NCI-H1436 (cell line): ENCODE measurements at places on chromosomes 5 and 9.
A peak's percentile ranks its signal among the peaks of the same experiment; 100 is the strongest.

DNA sequence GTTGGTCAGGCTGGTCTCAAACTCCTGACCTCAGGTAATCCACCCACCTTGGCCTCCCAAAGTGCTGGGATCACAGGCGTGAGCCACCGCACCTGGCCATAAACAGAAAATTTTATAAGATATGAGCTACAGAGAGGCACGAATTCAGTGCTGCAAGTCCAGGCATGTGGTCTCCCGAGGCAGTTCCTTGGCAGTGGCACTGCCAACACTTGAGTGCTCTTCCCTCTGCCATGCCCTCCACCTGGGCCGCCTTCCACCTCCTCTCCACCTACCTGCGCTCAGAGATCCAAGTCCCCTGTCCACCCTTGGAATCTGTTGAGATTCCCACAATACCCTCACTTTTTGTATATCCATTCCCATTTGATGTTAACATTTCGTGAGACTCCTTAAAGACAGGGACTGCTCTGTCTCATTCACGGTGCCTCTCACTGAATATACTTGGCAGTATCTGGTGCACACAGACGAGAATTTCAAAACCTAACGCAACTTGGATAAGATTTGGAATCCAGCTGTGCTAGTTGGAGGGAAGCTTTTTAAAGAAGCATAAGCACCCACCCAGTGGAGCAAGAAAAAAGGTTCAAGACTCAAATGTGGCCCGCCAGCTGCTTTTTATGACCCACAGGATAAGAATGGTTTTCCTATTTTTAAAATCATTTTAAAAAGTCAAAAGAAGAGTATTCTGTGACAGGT is 68.3 kb downstream of the DCP2 start:
- DNase-seq, result no peak

DNA sequence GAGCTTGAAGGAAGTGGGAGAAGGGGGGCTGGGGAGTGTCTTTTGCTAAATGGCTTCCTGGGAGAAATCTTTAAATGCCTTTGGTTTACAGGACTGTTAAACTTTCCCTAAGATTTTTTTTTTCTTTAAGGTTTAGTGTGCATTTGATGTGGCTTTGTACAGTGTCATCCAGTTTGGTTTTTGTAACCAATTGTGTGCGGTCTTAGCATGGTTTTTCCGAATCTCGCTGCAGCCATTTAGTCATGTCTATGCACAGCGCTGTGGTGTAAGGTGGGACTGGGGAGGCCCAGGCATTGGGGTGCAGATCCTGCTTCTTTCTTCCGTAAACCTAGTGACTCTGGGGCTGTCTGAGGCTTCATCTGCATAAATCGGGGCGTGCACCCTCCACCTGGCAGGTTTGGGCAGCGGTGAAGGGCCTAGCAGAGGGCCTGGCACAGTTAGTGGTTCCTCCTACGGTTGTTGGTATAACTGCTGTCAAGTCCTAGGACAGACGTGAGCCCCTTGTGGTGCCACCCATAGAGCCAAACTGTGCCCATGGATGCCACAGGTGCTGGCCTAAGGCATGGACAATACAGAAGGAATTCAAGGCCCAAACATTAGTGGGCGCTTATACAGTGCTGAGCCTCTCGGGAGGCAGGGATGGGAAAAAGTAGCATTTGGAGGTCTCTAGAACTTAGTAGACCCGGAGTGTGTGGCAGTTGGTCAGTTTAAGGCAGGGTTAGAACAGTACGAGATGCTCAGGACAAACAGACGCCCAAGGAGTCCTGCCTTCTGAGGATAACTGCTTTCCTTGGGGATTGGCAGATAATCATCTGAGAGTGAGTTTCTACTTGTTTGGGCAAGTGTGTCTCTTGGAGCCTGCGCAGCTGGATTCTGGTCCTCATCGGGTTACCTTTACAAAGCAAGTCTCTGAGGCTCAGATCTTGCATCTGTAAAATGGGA is 1.5 kb downstream of the PRRC2B start:
- DNase-seq, result peak; percentile 18

DNA sequence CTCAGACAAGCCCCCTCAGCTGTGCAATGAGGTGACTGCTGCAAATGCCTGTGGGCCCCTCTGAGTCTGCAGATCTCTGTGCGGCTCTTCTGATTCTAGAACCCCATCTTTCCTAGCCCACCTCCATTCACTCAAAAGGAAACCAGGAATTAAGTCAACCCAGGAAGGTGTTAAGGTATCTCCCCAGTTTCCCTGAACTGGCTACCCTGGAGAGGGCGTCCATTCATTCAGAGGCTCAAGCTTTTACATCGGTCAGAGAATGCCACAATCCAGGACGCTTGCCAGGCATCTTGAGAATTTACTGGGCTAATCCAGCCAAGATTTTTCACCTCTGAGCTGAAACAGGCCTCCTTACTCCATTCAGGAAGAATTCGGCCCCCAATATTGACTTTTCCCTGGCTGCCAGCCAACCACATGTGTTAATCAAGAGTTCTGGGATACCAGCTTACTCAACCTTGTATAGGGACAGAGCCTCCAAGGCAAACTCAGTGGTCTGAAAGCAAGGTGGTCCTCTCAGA is 889 bp upstream of the ADAMTS12 start:
- no peak for DNase-seq

GRCh38 chr5:42387563-42387962 is 35.7 kb upstream of the GHR start:
- no peak for DNase-seq

DNA sequence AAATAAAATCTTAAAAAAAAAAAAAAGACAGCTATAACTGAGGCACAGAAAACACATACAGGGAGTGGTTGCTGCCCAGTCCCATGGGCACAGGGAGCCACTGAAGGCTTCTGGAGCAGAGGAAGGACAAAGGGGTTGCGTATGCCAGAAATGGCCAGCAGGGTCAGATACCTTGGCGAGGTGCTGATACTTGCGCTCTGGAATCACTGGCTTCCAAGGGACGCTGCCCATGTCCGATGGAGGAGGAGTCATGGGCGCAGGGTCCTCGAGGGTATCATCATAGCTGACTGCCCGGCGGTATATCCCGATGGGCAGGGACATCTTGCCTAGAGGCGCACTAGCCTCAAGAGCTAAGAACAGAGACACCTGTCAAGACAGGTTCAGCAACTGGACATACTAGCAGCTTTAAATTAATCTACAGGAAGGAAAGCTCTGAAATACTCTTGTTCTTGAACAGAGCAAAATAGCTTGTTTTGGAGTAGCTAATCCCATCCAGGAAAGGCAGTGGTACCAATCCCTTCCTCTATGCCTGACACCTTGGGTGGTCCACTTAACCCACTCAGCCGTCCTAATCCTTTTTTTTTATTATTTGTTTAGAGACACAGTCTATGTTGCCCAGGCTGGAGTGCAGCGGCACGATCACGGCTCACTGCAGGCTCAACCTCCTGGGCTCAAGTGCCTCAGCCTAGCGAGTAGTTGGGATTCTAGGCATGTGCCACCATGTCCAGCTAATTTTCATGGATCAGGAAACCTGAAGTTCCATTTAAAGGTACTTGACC is 6.0 kb downstream of the KIAA1191 start:
- no peak for DNase-seq

GRCh38 chr5:126525630-126526245 is 69.3 kb downstream of the ALDH7A1 start:
- DNase-seq, result no peak

DNA sequence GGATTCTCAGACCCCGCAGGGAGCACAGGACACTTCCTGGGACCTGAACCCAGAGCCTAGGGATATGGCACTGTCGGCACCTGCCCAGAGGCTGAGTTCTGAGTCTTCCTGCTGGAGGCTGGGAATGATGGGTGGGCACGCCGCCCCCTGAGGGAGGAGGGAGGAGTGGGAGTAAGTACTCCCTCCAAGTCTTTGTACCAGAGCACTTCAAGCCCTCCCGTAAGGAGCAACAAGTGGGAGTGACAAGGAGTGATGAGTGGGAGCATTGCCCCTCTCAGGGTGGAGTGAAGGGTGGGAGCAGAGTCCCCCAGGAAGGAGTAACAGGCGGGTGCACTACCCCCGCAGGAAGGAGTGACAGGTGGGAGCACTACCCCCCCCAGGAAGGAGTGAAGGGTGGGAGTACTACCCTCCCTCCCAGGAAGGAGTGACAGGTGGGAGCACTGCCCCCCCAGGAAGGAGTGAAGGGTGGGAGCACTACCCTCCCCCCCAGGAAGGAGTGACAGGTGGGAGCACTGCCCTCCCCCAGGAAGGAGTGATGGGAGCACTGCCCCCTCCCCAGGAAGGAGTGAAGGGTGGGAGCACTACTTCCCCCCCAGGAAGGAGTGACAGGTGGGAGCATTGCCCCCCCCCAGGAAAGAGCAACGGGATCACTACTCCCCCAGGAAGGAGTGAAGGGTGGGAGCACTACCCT is 100.1 kb downstream of the CACNA1B start:
- no peak for DNase-seq

DNA sequence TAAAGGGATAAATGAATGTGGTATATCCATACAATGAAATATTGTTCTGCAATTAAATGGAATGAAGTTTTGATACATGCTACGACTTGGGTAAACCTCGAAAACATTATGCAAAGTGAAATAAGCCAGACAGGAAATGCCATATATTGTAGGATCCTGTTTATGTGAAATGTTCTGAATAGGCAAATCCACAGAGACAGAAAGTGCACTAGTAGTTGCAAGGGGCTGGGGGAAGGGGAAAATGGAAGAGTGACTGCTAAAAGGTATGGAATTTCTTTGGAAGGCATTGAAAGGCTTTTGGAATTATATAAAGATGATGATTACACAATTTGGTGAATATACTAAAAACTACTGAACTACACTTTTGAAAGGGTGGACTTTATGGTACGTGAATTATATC is 97.0 kb downstream of the FOXD1 start:
- no peak for DNase-seq

DNA sequence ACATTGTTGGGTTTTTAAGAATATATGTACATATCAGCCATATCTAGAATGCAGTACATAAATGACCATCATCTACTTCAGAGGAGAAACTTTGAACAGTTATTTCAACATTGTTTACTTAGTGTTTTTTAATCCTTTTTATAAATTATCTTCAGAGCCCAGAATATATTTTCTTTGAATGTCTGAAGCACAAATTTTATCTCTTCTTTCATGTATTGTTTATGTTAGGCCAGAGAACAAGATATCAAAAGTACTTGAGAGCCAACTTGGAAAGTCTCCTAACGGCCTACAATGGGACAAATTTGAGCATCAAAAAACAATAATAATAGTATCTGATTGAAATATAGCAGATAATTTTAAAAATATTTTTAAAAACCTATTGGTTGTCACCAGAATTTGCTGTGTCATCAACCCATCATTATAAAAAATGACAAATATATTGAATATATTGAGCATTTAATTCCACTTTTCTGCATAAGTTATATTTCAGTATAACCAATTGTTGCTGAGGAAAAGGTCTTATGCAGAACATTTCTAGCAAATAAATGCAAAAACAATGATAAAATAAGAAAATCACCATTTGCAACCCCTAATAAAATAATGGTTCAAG is 67.5 kb upstream of the CCNG1 start:
- no peak for DNase-seq

DNA sequence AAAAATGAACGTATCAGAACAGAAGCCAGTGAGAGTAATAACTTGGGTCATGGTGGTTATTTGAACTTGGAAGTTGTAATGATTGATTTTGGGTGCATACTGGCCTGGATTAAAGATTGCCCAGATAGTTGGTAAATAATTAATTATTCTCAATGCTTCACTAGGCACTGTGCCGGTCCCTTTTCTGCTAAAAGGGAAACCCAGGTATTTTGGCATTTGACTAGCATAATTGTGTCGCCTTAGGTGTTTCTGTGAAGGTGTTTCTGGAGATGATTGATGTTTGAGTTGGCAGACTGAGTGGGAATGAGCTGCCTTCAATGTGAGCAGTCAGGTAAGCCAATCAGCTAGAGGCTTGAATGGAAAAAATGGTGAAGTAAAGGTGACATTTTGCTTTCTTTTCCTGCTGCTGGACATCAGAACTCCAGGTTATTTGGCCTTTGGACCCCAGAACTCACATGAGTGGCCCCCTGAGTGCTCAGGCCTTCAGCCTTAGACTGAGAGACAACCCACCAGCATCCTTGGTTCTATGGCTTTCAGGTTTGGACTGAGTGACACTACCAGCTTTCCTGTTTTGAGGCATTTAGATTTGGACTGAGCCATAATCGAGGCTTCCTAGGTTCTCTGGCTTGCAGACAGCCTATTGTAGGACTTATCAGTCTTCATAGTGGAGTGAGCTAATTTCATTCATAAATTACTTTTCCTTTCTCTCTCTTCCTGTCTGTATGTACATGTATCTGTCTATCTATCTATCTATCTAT is 120.7 kb upstream of the PAPPA start:
- DNase-seq, result no peak

DNA sequence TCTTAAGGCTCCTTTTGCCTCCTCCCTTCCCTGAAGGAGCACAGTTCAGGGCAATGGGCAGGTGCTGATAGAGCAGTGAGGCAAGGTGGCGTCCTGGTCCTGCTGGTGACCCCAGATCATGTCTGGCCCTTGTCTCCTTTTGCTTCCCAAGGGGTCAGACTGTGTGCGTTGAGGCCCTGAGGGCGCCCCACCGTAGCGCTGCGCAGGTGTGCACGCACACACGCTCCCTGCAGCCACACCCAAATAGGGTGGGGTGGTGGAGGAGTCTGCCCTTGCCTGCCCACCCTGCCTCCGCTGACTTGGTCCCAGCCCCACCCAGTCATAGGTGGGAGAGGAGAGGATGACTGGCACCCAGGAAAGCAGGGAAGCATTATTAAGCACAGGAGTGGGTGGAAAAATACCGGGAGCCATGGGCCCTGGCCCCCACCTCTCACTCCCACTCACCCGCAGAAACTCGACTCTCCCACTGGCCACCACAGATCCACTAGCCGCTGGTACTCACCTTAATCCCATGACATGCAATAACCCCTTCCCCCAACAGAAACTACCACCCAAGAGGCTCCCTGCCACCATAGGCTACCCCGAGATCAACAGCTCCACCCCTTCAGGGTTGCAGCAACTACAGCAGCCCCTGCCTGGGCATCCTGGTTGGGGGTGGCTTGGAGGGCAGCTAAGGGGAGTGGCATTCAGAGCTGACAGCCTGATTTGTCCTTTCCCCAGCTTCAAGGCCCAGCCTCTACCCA is 16.7 kb downstream of the PDLIM4 start:
- no peak for DNase-seq

GRCh38 chr9:98811051-98811650 is 3.7 kb downstream of the GALNT12 start:
- no peak for DNase-seq

DNA sequence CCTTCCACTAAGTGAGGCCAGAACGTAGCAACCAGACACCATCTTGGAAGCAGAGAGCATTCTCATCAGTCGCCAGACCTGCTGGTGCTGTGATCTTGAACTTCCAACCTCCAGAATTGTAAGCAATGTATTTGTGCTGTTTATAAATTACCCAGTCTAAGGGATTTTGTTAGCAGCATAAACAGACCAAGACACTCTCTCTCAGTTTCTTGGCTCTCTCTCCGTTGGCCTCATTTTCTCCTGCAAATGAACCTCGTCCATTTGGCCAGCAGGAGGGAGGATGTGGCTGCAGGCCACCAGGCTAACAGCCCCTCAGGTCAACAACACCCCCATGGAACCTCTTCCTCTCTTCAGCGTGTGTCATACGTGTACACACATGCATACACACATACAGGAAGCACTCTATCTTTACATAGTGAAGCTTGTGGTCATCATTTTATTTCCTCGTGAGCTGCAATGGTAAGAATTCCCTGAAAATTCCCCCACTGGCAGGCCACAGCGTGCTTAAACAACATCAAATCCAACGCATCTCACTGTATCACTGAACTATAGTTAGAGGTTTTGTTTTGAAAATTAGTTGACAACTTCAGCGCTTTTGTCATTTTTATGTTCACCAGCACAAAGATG is 62.8 kb upstream of the PPP1R26 start:
- DNase-seq, result no peak

GRCh38 chr5:68041293-68041692 is 174.3 kb upstream of the PIK3R1 start:
- DNase-seq, result no peak

GRCh38 chr9:928363-929042 is 48.0 kb upstream of the DMRT3 start:
- no peak for DNase-seq
